Heart right ventricle (tissue), 16 donors: ENCODE measurements at places on chromosomes 3 and 15. TPM values are rescaled to one million over a fixed set of nuclear protein-coding genes. Genes with fewer than 3 reads are reported as not detected.

- no peak for DNase-seq
Measured at GRCh38 chr3:168251371-168251770, 155.6 kb upstream of the GOLIM4 start.

Gene TICRR
- 0.01 TPM for polyA plus RNA-seq

GRCh38 chr3:120432150-120432860, 18.5 kb downstream of the FSTL1 start:
- DNase-seq: no peak

DNA sequence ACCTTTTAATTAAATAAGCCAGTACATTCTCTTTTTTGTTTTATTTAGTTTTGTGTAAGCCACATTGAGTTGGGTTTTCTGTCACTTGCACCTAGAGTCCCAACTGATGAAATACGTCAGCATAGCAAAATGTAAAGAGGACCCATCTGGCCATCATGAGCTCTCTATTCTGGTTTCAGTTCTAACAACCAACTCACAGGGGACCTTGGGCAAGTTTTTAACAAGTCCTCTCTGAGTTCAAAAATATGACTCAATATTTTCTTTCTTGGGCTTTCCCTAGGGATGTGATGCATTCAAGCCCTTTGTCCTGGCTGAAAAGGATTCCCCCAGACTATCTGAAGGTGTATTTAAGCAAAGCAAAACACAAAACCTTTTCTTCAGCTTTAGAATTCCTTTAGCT, 32.9 kb downstream of the PLCH1 start:
- no peak for DNase-seq

- no peak for DNase-seq
Measured at GRCh38 chr3:189624130-189624529, 7.1 kb upstream of the TP63 start.

DNA sequence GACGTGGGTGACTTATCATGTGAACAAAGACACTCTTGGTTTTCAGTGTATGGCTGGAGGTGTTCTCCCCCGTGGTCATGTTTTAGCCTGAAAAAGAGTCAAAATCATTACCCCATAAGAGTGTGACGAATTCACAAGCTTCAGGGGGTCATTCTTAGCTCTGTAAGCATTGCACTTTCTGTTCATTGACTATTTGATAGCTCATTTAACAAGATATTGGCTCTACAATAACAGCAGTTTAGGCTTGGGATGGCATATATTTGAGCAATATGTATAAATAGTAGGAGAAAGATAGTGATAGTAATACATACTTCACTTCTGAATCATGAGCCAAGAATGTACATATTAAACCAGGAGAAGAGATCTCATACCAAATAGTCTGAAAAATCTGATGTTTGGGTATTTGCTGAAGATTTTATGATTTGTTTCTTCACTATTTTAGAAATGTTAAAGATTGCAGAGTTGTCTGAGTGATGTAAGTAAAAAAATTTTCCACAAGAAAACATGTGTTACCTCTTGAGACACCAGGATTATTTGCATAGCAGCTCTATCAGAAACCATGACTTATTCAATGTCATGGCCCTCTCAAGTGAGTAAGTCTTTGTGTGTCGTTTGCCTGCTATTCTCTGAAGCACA, 996.0 kb downstream of the OTOL1 start:
- DNase-seq: no peak

Gene CCR3
- not detected for polyA plus RNA-seq

Gene TRA2B
- polyA plus RNA-seq: 44.5 TPM
